Activated T-cell treated with anti-CD3 and anti-CD28 coated beads, Interleukin-2, amount 50 U/mL, for 48 hours (primary cell): ENCODE measurements at places on chromosomes 1 and 21.

GRCh38 chr1:232655746-232656085 lies 25.8 kb upstream of the SIPA1L2 start:
- DNase-seq, result no peak

DNA sequence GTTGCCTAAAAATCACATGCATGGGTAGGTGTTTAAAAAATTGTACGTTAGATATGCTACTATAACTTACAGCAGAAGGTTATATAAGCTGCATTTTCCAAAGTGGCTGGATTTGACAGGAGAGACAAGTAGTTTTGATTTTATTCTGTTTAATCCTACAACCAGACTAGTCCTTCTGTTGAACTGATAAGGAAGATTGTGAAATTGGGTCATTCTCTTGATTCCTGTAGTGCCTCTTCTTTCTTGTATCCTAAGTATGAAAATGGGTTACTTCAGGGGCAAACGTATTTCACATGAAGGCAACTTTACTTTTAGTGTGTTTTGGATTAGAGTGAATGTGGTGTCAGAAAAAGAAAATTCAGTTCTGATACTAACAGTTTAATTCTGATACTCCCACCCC lies 19.0 kb downstream of the CDC42 start:
- no peak for DNase-seq

GRCh38 chr1:117860896-117861610 lies 68.4 kb downstream of the GDAP2 start:
- DNase-seq, result no peak

- no peak for DNase-seq
Measured at GRCh38 chr1:203124546-203125317, 2.8 kb upstream of the ADORA1 start.

GRCh38 chr1:119647734-119648619 lies at the start of gene ZNF697:
ZNF697 (minus strand) TSS chr1:119648266; CDS start chr1:119626100, 22,166 bp downstream.
- peak; percentile 59 for DNase-seq

DNA sequence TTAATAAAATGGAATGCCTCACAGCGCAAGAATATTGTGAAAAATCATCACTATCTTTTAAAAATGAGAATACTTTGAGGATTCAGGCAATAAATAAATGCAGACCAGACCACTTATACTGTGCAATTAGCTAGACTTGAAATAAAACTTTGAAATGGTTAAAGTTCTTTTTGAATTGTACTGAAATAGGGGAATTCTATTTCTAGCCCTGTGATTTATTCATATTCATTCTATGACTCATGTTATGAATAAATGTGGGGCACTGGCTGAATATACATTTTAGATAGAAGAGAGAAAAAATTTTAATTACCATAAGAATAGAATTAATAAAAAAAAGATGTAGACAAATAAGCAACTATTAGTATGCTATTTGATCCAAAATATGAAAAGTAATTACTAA lies 16.4 kb upstream of the USP25 start:
- no peak for DNase-seq

DNA sequence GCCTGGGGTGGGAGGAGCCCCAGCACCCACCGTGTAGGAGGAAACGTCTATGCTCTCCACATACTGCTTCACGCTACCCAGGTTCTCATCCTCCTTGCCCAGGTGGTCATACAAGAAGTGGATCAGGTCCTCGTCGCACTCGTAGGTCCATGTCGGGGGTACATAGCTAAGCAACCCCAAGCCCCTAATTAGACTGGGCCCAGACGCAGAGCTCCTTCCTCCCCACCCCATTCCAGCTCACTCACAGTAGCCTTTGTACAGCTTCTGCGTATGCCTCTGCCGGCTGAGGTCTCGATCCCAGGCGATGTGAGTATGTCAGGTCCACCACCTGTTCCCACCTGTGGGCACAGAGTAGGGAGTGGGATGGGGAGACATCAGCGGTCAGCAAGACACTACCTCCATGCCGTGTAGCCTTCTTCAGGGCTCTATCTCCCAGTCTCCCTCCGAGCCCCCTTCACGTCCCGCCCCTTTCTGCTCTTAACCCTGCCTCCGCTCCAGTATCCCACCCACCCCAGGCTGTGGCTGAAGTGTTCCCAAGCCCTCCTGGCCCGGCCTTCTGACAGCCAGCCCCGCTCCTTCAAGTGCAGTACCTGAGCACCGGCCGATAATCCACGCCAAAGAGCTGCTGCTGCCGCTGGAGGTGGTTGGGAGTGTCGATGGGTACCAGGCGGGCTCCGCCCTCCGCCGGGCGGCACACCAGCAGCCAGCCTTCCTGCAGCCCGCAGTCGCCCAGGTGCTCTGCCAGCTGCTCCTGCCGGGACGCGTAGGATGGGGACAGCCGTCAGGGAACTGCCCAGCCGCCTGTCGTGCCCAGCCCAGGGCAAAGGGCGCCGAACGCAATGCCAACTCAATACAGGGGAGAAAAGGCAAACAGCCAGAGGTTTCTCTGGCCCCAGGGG lies 919 bp downstream of the HECTD3 start:
- DNase-seq, result peak; percentile 55

DNA sequence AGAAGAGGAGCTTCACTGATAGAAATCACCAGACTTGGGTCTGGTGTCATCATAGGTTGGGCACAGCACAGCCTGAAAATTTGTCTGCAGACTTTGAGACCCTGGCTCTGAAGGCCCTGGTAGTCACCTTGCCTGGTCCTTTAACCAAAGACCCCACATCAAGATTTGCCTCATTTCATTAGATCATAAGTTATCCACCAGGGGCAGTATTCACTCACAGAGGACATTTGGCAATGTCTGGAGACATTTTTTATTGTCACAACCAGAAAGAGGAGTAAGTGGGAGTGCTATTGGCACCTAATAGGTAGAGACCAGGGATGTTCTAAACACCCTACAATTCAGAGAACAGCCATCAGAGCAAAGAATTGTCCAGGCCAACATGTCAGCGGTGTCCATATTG lies 22.1 kb upstream of the PAX7 start:
- DNase-seq, result no peak

GRCh38 chr1:28981210-28981609 lies 66.8 kb downstream of the EPB41 start:
- DNase-seq, result no peak

DNA sequence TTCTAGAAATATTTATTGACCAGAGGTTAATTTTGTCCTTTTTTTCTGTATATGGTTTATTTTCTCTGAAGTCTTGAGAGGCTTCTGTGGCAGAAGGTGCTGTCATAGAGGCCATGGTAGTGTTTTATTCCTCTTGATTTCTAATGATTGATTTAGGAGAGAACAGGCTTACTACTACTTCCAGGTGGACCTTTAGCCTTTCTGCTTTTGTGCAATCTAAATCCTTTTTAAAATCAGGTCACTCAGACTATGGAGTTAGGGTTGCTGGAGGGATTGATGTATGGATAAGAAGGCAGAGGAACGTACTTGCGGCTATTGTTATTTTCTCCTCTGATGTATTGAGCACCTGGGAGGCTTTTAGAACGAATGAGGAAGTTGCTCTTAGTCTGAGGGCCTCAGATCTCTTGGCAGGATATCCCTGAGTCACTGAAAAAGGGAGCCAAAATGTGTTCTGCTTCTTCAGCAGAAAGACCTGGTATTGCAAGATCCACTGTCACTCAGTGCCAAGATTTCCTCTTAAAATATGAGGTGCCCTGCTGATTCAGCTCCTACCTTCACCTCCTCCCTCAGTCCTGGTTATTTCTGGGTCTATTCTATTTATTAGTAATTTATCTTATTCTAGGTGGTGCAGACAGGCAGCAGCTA lies 277.4 kb downstream of the ZNF648 start:
- no peak for DNase-seq

GRCh38 chr1:110058591-110058990 lies 11.9 kb downstream of the ALX3 start:
- DNase-seq, result no peak

DNA sequence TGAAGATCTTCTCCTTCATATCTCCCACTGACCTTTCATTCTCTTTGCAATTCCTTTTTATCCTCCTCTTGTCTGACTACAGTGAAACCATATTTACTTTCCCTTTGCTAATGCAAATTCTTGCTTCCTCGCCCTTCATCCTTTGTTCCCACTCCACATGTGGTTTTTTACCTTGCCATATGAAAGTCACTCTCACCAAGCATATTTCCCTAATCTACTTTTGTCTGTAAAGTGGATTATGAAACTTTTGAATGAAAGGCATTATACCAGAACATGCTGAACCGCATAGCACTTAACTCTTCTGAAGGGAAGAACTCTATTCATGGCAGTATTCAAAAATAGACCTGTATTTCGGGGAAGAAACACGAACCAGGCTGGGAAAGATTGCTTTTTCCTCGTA lies 8.0 kb upstream of the TMPRSS15 start:
- no peak for DNase-seq

DNA sequence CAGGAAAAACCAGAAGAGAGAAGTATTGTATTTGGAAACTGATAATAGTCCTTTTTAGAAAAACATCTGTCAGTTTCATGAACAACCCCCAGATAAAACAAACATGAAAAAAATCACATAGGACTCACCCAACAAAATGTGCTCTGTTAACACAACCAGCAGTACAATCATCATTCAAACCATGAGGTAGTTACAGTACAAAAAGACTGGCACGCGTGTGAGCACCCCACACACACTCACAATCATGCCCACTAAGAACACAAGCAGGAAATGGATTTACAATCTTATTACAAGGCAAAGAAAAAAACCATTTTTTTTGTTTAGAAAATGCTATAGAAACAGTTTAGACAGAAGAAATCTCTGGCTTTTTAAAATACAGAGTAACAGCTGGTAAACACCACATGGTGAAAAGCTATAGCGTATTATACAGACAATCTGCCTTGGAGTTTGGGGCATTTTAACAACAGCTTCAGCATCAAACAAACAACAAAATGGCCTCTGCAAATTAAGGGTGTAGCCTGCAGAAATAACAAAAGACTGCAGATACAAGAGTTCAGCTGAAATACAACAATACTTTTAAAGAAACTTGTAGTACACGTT lies 180.0 kb downstream of the CDC7 start:
- DNase-seq, result no peak

- DNase-seq, result peak; percentile 84
Measured at GRCh38 chr1:28877132-28877781, 37.1 kb upstream of the EPB41 start.

- DNase-seq, result no peak
Measured at GRCh38 chr1:167488786-167489185, 29.5 kb downstream of the CD247 start.

DNA sequence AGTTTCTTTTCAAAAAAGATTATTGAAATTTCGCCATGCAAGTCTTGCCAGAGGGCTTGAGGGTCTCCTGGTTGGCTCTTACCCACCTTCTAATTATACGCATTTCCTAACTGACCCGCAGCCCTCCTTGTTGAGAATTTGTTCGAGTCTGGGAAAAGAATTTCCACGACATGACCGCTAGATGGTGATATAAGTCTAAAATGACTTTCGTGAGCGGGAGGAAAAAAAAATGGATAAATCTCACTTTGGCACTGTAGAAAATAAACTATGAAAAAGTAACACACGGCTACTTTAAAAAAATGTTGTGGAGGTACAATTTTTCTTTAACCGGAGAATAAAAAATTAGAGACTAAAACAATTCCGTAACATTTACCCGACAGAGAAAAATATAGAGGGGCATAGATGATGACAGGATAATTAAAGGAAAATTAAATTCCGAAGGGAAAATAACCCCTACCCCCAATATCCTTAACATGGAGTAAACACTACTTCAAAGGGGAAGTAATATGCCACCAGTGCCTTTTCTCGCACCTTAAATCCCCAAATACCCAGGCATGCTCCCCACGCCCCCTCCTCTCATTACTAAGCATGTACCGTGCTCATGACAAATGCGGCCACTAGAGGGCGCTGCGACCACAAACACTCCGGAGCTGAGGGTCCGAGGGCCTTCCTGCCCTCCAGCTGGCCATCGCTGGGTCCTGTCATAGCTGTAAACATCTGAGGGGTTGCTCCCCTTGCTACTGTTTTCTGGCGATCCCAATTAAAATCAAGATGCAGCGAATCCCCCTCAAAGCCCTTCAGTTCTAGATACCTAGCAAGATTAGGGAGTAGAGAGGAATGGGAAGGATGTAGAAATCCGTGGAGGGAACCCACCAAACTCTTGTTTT lies 266.9 kb downstream of the ASTN1 start:
- DNase-seq, result peak; percentile 65

DNA sequence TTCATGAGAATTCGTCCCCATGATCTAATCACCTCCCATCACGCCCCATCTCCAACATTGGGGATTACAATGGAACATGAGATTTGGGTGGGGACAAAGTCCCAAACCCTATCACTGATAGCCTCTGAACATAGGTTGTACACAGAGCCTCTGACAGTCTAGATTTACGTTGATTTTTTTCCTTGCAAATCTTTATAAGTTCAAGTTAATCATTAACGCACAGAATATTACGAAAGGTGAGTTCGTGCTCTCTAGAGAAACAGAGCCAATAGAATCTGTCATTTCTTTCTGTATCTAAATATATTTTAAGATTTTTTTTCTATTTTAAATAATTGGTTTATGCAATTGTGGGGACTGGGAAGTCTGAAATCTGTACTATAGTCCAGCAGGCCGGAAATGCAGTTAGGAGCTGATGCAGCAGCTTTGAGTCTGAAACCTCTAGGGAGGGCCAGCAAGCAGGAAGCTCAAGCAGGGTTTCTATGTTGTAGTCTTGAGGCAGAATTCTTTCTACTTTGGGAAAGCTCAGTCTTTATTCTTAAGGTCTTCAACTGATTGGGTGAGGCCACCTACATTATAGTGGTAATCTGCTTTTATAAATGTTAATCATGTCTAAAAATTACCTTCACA lies 61.0 kb downstream of the SELENOF start:
- no peak for DNase-seq

- DNase-seq, result no peak
Measured at GRCh38 chr1:147897029-147897752, 5.4 kb upstream of the GJA8 start.

DNA sequence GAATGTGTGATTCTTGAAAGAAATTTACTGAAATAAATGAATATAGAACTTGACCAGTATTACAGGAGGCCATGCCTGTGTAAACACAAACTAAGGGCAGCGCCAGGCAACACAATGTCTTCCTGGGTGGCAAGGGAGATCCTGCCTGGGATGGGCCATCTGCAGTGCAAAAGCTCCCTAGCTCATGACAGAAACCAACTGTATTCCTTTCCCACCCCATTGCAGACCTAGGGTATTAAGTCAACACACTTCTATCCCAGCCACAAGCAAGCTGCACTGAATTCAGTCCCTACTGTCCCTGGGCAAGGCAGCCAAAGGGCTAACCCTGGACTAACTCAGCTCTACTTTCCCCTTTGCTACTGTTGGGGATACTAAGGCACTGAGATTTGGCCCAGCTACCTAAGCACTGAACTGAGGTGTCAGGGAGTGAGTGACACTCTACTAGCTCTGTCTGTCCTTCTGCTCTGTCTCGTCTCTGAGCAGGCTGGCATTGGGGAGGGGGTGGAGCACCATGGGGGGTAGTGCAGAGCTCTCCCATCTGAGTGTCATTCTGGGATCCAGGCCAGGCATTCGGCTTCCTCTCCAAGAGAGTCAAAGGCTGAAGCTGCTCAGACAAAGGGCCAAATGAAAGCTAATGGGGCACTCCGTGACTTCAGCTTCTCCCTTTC lies 2.5 kb downstream of the INKA2 start:
- peak; percentile 11 for DNase-seq

GRCh38 chr1:184903111-184903692 lies 71.1 kb downstream of the NIBAN1 start:
- DNase-seq, result no peak
